ENCODE measurements at places on chromosomes 3 and 15.

GRCh38 chr3:102114264-102114979 lies 265.1 kb downstream of the NFKBIZ start:
- no peak for DNase-seq

DNA sequence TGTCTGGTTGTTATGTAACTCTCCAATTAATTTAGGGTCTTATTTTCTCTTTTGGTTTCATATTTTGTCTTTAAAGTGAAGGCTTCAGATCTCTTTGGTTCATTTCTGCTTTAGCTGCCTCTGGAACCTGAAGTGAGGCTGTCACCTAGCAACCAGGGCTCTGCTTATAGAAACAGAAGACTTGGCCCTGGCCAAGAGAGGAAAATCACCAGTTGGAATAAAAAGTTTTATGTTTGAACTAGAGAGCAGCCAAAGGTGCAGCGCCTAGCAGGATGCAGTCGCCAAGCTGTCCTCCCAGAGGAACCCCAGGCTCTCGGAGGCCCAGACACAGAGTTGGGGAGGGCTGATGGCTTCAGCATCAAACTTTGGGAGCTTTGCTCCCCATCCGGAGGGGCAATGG lies 41.1 kb downstream of the LYZL4 start:
- DNase-seq: no peak

DNA sequence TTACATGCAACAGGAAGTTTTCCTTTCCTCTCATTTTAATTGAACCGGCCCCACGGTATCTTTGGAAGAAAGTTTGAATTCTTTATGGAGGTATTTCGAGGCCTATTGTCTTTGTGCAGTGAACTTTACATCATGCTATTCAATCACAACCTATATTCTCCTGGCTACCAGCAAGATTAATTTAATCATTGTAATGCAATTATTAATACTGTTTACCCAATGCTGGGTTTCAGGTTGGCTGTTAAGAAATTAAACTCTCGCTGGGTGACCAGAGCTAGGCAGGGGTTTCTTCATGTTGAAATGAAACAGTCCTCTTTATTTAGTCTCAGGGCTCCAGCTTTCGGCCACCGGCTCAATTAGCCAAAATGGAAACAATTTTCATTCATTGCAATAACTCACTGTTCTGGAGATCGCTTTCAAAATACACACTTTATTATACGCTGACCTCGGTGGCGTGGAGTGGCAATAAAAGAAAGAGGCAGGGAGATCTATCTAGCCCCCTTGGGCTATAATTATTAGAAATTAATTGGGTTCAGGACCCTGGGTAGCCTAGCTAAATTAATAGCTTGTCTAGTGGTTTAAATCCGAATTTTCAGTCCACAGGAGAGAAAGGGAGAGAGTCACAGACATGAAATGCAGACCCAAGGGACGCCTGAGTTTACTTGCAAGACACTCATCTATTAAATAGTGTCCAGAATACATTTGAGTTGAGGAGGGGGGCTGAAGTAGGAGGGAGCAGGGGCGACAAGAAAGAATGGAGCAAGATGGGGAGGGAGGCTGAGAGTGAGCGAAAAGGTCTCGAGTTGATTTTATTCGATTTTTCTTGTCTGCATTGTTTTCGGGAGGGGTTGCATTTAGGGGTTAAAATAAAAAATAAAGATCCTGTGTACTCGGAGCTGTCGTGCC lies 3.9 kb upstream of the MECOM start:
- DNase-seq: no peak

GRCh38 chr15:88382482-88382983 lies 84.7 kb downstream of the MRPL46 start:
- no peak for DNase-seq

DNA sequence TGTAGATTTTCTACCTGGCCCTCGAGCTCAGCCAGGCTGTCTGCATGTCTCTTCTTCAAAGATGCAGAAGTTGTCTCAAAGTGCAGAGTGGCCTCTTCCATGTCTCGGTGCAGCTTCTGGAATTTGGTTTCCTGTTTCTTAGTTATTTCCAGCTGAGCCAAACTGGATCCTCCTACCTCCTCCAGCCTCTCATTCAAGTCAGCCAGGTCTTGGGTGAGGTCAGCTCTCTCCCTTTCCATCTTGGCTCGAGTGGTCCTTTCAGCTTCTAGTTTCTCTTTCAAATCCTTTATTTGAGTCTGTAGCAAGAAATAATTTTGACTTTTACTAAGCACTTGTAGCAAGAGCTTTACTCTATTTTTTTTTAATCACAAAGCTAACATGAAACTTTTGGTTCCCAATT lies 81.8 kb downstream of the MYH15 start:
- DNase-seq: no peak

- no peak for DNase-seq
Measured at GRCh38 chr3:186059192-186059591, 49.7 kb downstream of the ETV5 start.

DNA sequence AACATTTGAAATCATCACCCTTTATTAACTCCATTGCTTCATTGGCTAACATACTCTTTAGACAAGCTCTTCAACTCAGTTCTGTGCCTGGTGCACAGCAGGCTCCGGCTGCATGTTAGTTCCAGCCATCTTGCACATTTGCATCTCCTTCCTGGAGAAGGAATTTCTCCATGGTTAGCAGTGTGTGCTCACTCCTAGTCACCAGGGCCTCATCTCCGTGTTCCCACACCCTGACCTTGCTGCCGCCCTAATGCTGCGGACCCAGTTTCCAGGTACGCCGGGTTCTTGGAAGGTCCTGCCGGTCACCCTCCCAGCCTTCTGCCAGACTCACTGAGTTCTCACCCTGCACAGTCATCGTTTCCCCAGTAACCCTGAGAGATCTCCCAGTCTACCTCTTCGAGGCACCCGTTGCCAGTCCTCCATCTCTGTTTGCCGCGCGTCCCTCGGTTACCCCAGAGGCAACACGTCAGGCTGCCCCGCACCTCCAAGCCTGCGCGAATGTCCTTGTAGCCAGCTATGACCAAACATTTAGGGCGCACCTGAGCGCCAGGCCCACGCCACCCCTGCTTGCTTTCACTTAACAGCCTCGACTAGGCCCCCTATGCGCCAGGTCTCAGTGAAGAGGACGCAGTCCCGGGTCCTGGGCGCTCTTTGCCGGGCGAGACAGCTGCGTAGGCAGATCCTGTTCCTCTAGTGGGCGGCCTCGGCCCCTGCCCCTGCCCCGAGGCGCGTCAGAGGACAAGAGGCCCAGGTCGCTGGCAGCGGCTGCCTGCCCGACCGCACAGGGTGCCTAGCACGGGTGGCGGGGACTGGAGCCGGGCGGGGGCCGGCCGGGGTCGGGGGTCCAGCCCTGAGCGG lies 747 bp upstream of the ZNF592 start:
- DNase-seq: peak; percentile 59

DNA sequence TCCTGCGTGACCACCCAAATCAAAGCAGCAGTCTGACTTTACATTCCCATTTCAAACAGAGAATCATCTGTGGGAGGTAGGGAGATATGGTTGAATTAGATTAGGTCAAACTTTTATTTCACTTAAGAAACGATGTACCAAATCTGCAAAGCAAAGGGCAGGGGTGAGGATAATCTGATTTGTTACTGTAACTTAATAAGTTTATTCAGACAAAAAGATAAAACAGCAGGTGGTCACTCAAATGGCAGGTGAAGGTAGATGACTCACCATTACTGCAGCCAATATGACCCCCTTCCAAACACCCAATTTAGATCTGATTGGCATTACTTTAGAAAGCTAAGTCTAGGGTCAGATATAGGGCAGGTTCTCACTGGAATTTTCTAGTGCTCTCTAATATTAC lies 651.0 kb upstream of the NAALADL2 start:
- DNase-seq: no peak

- DNase-seq: no peak
Measured at GRCh38 chr15:90243943-90244639, 5.3 kb upstream of the TTLL13 start.

- no peak for DNase-seq
Measured at GRCh38 chr3:4884888-4885287, 94.3 kb upstream of the BHLHE40 start.

DNA sequence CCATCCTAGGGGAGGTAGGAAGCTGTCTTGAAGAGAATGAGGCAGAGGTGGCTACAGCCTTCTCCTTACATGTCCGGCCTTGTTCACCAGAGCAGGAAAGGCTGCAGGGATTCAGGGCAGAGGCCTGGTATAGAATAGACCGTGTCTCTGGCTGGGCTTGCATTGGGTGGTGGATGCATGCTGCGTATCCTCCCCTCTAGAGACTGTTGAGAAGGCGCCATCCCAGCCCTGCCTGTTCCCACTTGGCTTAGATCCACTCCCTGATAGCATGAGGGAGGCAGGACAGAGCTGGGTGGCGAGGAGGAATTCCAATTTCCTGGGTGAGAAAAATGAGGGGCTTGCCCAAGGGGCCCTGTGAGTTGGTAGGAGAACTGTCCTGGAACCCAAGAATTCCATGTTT lies 57.5 kb downstream of the CORO2B start:
- no peak for DNase-seq

- DNase-seq: no peak
Measured at GRCh38 chr3:120119846-120120510, 25.7 kb upstream of the GSK3B start.

GRCh38 chr15:31314380-31314779 lies 12.3 kb upstream of the KLF13 start:
- DNase-seq: no peak

GRCh38 chr3:43726521-43726920 lies 35.8 kb downstream of the ABHD5 start:
- no peak for DNase-seq

DNA sequence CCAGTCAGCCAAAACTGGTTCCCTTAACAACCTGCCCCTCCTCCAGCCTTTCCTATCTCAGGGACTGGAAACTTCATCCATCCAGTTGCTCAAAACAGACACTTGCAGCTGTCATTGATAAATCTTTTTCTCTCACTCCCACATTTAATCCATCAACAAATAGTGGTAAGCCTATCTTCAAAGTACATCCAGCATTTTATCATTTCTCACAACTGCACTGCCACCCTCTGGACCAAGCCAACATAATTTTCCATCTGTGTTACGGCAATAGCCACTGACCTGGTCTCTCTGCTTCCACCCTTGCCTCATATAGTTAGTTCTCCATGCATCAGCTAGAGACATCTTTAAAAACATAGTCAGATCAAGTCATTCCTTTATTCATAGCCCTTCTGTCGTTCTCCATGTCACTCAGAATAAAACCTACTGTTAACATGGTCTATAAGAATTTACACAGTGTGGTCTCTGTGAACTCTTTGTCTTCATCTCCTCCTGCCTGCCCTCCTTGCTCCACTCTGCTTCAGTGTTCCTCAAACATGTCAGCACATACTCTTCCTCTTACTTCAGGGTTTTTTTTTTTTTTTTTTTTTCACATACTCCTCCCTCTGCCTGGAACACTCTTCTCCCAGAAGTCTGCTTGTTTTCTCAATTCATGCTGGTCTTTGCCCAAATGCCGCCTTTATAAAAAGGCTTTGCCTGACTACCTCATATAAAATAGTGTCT lies 102.5 kb upstream of the COL6A5 start:
- no peak for DNase-seq

- no peak for DNase-seq
Measured at GRCh38 chr3:97161169-97161568, 346.8 kb downstream of the EPHA6 start.

DNA sequence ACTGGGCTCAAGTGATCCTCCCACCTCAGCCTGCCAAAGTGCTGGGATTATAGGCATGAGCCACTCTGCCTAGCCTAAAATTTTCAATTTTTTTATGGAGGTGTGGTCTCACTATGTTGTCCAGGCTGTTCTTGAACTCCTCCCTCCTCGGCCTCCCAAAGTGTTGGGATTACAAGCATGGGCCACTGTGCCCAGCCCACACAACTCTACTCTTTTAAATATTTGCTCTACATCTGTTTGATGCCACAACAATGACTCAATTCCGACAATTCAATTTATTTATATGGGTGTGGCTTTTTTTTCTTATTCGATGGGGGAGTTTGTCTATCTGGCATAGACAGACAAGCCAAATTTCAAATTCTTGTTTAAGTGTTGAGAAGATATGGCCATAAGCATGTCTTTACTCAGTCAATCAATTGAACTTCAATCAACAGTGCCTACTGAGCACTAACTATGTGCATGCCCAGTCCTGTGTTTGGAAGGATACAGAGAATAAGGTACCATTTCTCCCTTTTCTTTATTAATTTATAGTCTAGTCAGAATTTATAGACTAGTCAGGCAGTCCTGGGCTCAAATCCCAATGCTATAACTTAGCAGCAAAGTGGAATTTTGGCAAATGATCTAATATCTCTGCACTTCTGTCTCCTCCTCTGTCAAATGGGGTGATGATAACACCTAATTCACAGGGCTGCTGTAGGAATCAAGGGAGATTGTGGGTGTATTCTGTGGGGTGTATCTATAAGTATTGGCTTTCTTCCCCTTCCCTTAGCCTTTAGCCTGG lies 54.6 kb upstream of the PIAS1 start:
- peak; percentile 26 for DNase-seq

GRCh38 chr15:54364961-54365360 lies 386.7 kb downstream of the UNC13C start:
- DNase-seq: no peak

DNA sequence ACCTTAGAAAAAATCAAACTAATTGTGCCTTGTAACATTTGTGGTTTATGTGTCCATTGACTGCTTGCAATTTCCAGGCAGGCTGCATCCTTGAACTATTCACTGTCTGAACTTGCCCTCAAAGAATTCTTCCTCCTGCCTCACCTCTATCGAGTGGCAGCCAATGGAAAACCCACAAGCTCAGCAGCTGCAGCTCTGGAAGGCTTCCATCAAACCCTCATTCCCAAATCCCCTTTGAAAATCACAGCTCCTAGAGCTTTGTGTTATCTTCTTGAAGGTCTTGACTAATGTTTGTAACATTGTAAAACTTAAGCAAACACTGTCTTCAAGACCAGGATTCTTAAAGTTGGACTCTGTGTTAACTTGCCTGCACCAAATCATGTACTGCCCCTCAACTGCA lies 81.1 kb downstream of the FILIP1L start:
- DNase-seq: no peak

GRCh38 chr3:176584413-176585176 lies 612.7 kb downstream of the TBL1XR1 start:
- no peak for DNase-seq

- DNase-seq: no peak
Measured at GRCh38 chr3:105853801-105854432, 14.9 kb downstream of the CBLB start.

GRCh38 chr3:124261306-124261705 lies 269.4 kb upstream of the ROPN1 start:
- no peak for DNase-seq

- peak; percentile 19 for DNase-seq
Measured at GRCh38 chr3:191051037-191051436, 148.0 kb upstream of the OSTN start.

GRCh38 chr3:143831208-143831607 lies 17.1 kb downstream of the SLC9A9 start:
- DNase-seq: no peak

Measured in HTR-8/SVneo (cell line).